ENCODE measurements at places on chromosomes 6 and 20. TPM values are rescaled to one million over a fixed set of nuclear protein-coding genes. Genes with fewer than 3 reads are reported as not detected.

DNA sequence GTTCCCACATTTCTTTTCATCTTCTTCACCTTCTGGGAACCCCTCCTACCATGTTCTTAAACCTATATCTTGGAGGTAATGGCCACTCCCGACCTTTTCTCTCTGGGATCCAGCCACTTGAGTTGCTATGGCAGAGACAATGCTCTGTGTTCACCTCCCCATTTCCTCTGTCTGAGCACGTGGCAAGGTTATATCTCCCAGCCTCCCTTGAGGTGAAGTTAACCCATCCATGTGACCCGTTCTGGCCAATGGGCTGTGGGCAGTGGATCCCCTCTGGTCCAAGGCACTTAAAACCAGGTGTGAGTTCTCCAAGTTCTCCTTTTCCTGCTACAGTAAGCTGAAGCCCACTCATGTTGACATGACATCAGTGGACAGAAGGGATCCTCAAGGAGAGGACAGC, 261.4 kb downstream of the LRFN2 start:
- no peak for DNase-seq
- no peaks in the 10 kb centered on the region for H3K36me3 ChIP-seq
- H3K27me3 ChIP-seq: peaks cover 55% of the 10 kb centered on the region
- H3K4me1 ChIP-seq: no peaks in the 10 kb centered on the region
- H3K27ac ChIP-seq: no peak overlapping the region

GRCh38 chr20:62665826-62666735, 23.8 kb downstream of the SLCO4A1 start:
- peaks cover 43% of the 10 kb centered on the region for H3K4me1 ChIP-seq
- H3K27me3 ChIP-seq: no peaks in the 10 kb centered on the region
- DNase-seq: no peak
- H3K27ac ChIP-seq: peak overlapping the region; percentile 49
- peaks cover 13% of the 10 kb centered on the region for H3K36me3 ChIP-seq

DNA sequence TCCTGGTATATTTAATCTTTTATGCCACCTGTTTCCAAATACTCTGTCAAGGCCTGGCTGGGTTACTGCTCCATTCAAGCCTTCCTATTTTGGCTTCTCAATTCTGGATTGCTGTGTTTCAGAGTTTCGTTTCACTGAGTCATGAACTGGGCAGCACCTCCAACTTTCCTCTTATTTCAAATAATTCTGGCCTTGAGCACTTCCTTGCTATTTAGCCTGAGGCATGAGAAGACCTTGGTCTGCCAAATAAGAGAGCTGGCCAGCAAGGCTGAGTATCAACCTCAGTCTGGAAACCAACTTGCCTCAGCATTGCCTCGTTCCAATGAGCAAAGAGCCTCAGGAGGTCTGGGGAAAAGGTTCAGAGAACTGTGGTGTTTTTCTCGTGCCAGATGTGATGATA, 66.6 kb downstream of the TNFAIP3 start:
- no peaks in the 10 kb centered on the region for H3K4me1 ChIP-seq
- DNase-seq: no peak
- H3K4me3 ChIP-seq: no peak overlapping the region
- H3K36me3 ChIP-seq: no peaks in the 10 kb centered on the region
- H3K27me3 ChIP-seq: no peaks in the 10 kb centered on the region

DNA sequence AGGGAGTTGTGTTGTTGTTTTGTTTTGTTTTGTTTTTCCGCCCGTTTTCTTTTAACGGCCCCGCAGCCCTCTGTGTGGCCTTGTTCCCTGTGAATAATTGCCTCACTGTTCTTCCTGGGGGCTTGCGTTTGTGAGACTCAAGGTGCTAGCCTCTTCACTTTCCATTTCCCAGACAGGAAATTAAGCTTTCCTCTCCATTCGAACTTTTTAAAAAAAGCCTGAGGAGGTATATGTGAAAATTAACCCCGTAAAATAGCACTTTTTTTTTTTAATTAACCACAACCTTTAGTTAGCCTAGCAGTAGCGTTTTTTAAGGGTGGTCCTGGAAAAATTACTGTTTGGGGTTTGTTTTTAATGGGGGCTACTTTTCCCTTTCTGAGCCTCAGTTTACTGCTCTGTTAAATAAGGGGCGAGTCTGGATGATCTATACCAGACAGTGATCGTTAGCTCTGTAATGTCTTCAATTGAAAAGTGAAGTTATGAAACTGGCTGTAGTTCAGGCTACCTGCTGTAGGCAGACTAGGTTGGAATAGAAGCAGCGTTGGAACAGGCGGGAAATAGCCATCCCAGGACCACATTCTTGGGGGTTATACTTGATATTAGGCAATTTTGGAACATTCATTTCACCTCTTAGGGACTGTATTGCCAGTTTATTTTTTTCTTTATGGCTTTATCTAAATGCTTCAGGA, 1.7 kb downstream of the STX16 start:
- DNase-seq: peak; percentile 35
- H3K27me3 ChIP-seq: no peaks in the 10 kb centered on the region
- H3K4me3 ChIP-seq: peak overlapping the region; percentile 91
- peak overlapping the region; percentile 95 for H3K27ac ChIP-seq
- H3K36me3 ChIP-seq: no peaks in the 10 kb centered on the region
- peaks cover 75% of the 10 kb centered on the region for H3K4me1 ChIP-seq

- H3K36me3 ChIP-seq: no peaks in the 10 kb centered on the region
- H3K4me3 ChIP-seq: no peak overlapping the region
- DNase-seq: no peak
- H3K27ac ChIP-seq: no peak overlapping the region
- H3K4me1 ChIP-seq: no peaks in the 10 kb centered on the region
Measured at GRCh38 chr6:14060971-14061370, 56.6 kb upstream of the CD83 start.

- no peak for DNase-seq
- no peaks in the 10 kb centered on the region for H3K27me3 ChIP-seq
- H3K36me3 ChIP-seq: no peaks in the 10 kb centered on the region
- H3K27ac ChIP-seq: no peak overlapping the region
- H3K4me3 ChIP-seq: no peak overlapping the region
Measured at GRCh38 chr20:8997701-8998117, 71.2 kb upstream of the PLCB4 start.

- no peaks in the 10 kb centered on the region for H3K36me3 ChIP-seq
- H3K4me3 ChIP-seq: no peak overlapping the region
- peaks cover 10% of the 10 kb centered on the region for H3K4me1 ChIP-seq
- DNase-seq: no peak
Measured at GRCh38 chr20:1964061-1964460, 29.8 kb downstream of the PDYN start.

GRCh38 chr6:158783851-158784250, 35.3 kb downstream of the EZR start:
- DNase-seq: peak; percentile 11
- peaks cover 61% of the 10 kb centered on the region for H3K4me1 ChIP-seq
- H3K36me3 ChIP-seq: peaks cover 100% of the 10 kb centered on the region

- H3K4me3 ChIP-seq: no peak overlapping the region
- no peak overlapping the region for H3K27ac ChIP-seq
- DNase-seq: no peak
- H3K27me3 ChIP-seq: no peaks in the 10 kb centered on the region
Measured at GRCh38 chr6:68760941-68761676, 126.0 kb downstream of the ADGRB3 start.

DNA sequence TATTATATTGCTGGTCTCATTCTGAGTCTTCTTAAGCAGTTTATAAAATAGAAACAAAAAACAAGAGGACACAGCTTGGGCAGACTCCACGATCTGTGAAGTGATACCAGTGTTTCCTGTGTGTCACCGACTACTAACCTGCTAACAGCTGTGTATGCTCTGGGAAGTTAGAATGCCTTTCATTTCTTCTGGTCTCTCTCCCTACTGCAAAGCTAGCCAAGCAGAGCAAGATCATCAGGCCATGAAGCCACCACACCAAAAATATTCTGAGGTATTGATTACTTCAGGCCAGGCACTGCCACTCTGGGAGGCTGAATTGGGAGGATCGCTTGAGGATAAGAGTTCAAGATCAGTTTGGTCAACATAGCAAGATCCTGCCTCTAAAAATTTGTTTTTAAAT, 46.9 kb upstream of the SMIM29 start:
- H3K4me1 ChIP-seq: no peaks in the 10 kb centered on the region
- H3K27ac ChIP-seq: no peak overlapping the region
- H3K27me3 ChIP-seq: no peaks in the 10 kb centered on the region
- DNase-seq: no peak
- no peak overlapping the region for H3K4me3 ChIP-seq

- H3K4me1 ChIP-seq: no peaks in the 10 kb centered on the region
- no peaks in the 10 kb centered on the region for H3K36me3 ChIP-seq
- no peak for DNase-seq
- no peaks in the 10 kb centered on the region for H3K27me3 ChIP-seq
Measured at GRCh38 chr6:89237158-89237557, 20.0 kb upstream of the GABRR1 start.

DNA sequence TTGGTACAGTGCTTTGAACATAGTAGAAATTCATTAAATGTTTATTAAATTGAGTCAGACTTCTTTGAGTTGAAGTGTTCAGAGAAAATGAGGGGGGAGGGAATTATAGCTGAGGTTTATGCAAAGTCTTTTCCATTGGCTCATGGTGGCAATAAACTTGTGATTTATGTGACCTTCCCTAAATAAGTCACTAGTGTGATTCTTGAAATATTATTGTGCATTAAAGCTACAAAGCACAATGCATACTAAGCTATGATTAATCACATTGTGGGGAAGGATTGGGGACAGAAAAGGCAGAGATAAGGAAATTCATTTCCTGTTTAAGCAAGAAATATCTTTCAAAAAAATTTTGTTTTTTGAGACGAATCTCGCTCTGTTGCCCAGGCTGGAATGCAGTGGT, 877.5 kb downstream of the TFAP2A start:
- H3K36me3 ChIP-seq: no peaks in the 10 kb centered on the region
- no peaks in the 10 kb centered on the region for H3K27me3 ChIP-seq
- no peaks in the 10 kb centered on the region for H3K4me1 ChIP-seq
- no peak overlapping the region for H3K4me3 ChIP-seq

DNA sequence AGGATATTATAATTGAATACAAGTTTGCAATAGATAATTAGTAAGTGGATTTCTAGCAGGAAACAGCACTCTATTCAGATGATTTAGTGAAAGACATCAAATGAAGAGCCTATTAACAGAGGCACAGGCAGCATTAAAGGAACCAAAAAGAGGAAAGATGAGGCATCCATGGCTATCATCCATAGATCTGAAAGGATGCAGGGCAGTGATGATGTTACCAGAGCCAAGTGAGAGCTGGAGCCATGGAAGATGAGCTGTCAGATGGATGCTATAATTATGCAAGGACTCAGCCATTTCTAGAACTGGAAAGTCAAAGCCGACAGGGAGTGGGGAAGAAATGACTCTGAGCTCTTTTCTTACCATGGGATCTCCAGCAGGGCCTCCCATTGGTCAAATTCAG, 66.8 kb upstream of the ANKEF1 start:
- DNase-seq: no peak
- H3K36me3 ChIP-seq: no peaks in the 10 kb centered on the region
- H3K4me3 ChIP-seq: no peak overlapping the region

- no peaks in the 10 kb centered on the region for H3K27me3 ChIP-seq
- peak overlapping the region; percentile 26 for H3K4me3 ChIP-seq
- peaks cover 27% of the 10 kb centered on the region for H3K4me1 ChIP-seq
- DNase-seq: peak; percentile 32
- no peak overlapping the region for H3K27ac ChIP-seq
Measured at GRCh38 chr20:3672547-3673171, 9.2 kb downstream of the ADAM33 start.

DNA sequence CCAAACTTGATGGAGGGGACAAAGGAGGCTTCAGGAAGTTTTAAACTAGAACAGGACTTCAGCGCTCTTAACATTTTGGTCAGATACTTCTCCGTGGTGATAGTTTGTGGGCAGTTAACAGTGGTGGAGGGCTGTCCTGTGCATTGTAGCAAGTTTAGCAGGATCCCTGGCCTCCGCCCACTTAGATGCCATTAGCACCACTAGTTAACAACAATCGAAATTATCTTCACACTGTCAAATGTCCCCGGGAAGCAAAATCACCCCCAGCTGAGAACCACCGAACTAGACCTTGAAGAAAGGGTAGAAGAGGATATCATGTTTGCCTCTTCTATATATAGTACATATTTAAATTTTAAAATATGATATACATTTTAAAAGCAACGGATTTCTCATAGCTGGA, 13.6 kb downstream of the E2F3 start:
- no peaks in the 10 kb centered on the region for H3K4me1 ChIP-seq
- H3K4me3 ChIP-seq: no peak overlapping the region
- DNase-seq: no peak
- no peaks in the 10 kb centered on the region for H3K27me3 ChIP-seq
- no peaks in the 10 kb centered on the region for H3K36me3 ChIP-seq
- no peak overlapping the region for H3K27ac ChIP-seq

DNA sequence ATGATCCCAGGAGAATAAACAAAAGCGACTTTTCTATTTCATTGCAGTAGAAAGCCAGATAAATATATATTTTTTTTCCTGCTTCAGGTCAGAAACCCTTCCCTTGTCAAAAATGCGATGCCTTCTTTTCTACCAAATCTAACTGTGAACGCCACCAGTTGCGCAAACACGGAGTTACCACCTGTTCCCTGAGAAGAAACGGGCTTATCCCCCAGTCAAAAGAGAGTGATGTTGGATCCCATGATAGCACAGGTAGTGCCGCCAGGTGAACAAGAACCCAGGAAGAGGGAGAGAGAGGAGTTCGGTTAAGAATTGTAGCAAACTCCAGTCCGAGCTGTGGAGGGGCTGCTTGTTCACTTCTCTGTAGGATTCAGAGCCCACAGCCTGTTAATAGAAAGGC, 72.6 kb downstream of the SSR1 start:
- H3K36me3 ChIP-seq: peaks cover 36% of the 10 kb centered on the region
- no peak overlapping the region for H3K4me3 ChIP-seq
- H3K27ac ChIP-seq: peak overlapping the region; percentile 77
- DNase-seq: no peak

DNA sequence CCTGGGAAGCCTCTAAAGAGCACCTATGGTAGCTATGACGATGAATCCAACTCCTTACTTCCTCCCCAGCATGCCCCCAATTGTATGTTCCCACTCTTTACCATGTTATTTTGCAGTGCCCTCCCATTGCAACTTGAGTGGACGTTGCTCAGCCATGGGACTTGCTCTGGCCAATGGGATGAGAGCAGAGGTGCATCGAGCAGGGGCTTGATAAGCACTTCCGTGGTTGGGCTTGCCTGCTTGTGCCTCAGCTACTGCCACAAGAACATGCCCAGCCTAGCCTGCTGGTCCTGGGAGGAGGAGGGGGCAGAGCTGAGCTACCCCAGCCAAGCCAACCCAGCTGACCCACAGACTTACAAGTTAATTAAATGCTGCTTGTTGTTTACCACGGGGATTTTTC, 71.1 kb upstream of the CTNNBL1 start:
- no peaks in the 10 kb centered on the region for H3K27me3 ChIP-seq
- no peaks in the 10 kb centered on the region for H3K4me1 ChIP-seq
- H3K36me3 ChIP-seq: no peaks in the 10 kb centered on the region
- H3K27ac ChIP-seq: no peak overlapping the region
- H3K4me3 ChIP-seq: no peak overlapping the region

GGT7 gene
- 23.9 TPM for total RNA-seq

CRIP3 gene
- total RNA-seq: 0.92 TPM

SSTR4 gene
- not detected for total RNA-seq

XKR7 gene
- 0.58 TPM for total RNA-seq

GFRAL gene
- not detected for total RNA-seq

Measured in stomach (tissue), 19 donors.